ENCODE measurements at places on chromosomes 2 and 18. TPM values are rescaled to one million over a fixed set of nuclear protein-coding genes. Genes with fewer than 3 reads are reported as not detected.

DNA sequence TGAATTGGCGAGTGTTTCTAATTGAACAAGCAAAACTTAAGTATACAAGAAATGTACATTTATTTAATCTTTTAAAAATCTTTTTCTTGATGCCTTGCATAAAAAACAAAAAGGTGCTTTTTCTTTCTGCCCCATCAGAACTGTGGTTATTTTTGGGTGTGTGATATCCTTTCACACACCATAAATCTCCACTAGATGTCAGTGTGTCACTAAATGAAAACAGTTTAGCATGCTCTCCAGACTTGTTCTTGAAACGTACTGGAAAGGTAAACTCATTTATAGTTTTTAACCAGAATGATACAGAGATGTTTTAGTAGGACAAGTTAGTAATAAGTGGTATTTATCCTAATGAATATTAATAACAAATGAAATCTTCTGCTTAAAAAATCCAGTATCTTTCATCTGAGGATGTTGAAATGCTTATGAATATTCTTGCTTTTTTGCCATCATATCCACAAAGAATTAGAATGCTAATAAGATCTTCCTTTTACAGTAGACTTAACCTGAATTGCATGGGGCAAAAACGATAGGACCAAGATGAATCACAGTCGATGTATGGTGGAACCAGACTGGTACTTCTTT is 96.8 kb downstream of the UBE2E3 start:
- no peak for DNase-seq
- H3K4me1 ChIP-seq, result no peaks in the 10 kb centered on the region
- no peaks in the 10 kb centered on the region for H3K27me3 ChIP-seq
- no peak overlapping the region for H3K27ac ChIP-seq
- H3K36me3 ChIP-seq, result no peaks in the 10 kb centered on the region

The UGT1A6 gene
- not detected for total RNA-seq

GRCh38 chr2:176071330-176072291 is 12.2 kb downstream of the EVX2 start:
- H3K4me1 ChIP-seq, result peaks cover 16% of the 10 kb centered on the region
- H3K27me3 ChIP-seq, result no peaks in the 10 kb centered on the region

The ALPP gene
- 0.87 TPM for total RNA-seq

The WDPCP gene
- total RNA-seq, result 20.1 TPM

The INHA gene
- 371 TPM for total RNA-seq

The HOXD1 gene
- total RNA-seq, result 7.6 TPM

The MAP3K19 gene
- 9.8 TPM for total RNA-seq

- DNase-seq, result no peak
- peak overlapping the region; percentile 57 for H3K27ac ChIP-seq
- no peaks in the 10 kb centered on the region for H3K36me3 ChIP-seq
- peak overlapping the region; percentile 43 for H3K4me3 ChIP-seq
These were observed 594 bp downstream of the RAD51AP2 start for GRCh38 chr2:17517481-17518211.

The RBKS gene
- total RNA-seq, result 6.1 TPM

GRCh38 chr18:12844391-12844790 is 39.6 kb downstream of the PTPN2 start:
- no peak overlapping the region for H3K4me3 ChIP-seq
- no peak overlapping the region for H3K27ac ChIP-seq
- H3K36me3 ChIP-seq, result no peaks in the 10 kb centered on the region
- H3K27me3 ChIP-seq, result no peaks in the 10 kb centered on the region

DNA sequence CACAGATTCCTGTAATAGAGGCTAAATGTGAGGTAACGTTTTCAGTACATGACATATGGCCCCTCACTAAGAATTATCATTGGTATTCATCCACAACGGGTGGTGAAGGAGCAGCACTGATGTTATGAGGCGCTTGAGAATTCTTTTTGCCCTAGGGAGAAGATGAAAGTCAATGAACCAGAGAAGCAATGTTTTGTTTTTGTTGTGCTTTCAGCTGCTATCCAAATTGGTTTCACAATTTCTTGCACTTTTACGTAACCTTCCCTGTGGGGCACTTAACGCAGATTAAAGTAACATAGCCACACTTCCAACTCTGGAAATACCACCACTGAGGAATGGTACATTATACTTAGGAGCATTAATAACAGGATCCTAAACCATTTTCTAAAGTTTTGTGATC is 13.3 kb upstream of the CCDC85A start:
- H3K4me1 ChIP-seq, result no peaks in the 10 kb centered on the region
- no peak overlapping the region for H3K27ac ChIP-seq
- no peaks in the 10 kb centered on the region for H3K36me3 ChIP-seq
- H3K4me3 ChIP-seq, result no peak overlapping the region

- DNase-seq, result no peak
- no peak overlapping the region for H3K4me3 ChIP-seq
- no peaks in the 10 kb centered on the region for H3K4me1 ChIP-seq
- H3K36me3 ChIP-seq, result no peaks in the 10 kb centered on the region
These were observed 70.5 kb downstream of the PDE11A start for GRCh38 chr2:178002038-178002437.
